ENCODE measurements at places on chromosomes 7 and 10.

GRCh38 chr7:157545681-157546060, 208.9 kb downstream of the DNAJB6 start:
- DNase-seq: no peak

GRCh38 chr7:69633122-69633831, 35.0 kb downstream of the AUTS2 start:
- no peak for DNase-seq

- DNase-seq: no peak
These were observed 35.4 kb upstream of the TAX1BP1 start for GRCh38 chr7:27704422-27705199.

DNA sequence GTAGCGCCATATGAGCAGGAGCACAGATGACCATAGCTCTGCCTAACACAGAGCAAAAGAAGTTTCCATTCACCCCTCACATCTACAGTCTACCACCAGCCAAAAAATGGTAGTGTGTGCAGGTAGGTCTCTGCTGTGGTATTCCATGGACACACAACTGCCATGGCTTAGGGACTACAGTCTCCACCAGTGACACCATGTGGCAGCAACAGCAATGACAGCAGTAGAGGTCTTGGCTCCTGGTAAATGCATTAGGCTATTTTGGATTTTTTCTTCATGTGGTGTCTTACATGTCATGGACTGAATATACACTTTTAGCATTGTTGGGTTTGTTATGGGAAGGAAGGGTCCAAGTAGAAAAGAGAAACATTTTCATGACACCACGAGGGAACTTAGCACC, 70.1 kb upstream of the CABCOCO1 start:
- DNase-seq: no peak

- no peak for DNase-seq
These were observed 41.8 kb downstream of the APBB1IP start for GRCh38 chr10:26479766-26480492.

GRCh38 chr10:86709396-86710185, 41.3 kb downstream of the LDB3 start:
- DNase-seq: no peak

- no peak for DNase-seq
These were observed 63.8 kb downstream of the CALML3 start for GRCh38 chr10:5588603-5589002.

DNA sequence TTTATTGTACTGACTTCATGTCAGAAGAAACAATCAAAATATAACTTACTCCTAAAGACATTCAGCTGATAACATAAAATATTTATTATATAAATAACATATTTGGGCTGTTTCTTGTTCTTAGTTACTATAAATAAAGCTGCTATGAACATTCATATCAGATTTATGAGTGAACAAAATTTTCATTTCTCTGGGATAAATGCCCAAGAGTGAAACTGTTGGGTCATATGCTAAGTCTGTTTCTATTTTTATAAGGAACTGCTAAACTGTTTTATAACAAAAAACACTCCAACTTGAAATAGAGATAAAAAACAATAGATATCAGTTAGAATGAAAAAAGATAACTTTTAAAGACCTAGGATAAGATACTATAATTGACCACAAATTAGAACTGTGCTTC, 26.5 kb upstream of the CC2D2B start:
- DNase-seq: no peak

DNA sequence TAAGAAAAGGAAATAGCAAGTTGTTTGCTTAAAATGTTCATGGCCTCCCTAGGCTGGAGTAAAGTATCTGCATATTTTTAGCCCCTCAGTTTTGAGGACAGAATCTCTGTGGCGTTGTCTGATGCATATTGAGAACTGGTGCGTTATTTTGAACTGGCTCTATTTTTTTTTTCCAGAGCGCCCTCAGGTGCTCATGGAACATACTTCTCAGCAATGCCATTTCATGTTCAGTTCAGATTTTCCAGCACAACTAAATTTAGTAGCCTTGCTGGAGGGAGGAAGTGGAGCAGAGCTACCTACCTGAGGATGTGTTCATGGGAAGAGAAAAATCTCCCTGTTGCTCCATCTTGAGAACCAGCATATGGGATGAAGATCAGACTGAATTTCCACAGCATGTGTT, 870.5 kb downstream of the LRMDA start:
- DNase-seq: no peak

- DNase-seq: no peak
These were observed 1577.2 kb upstream of the LRRTM3 start for GRCh38 chr10:65348637-65349036.

Measured in activated CD4-positive, CD25-positive, alpha-beta regulatory T cell (primary cell).